ENCODE measurements at places on chromosomes 6 and 20. TPM values are rescaled to one million over a fixed set of nuclear protein-coding genes. Genes with fewer than 3 reads are reported as not detected.

AKAP12 gene
- 8.8 TPM for total RNA-seq

MOCS3 gene
- total RNA-seq = 6.4 TPM

CYP21A2 gene
- not detected for total RNA-seq

SLC22A3 gene
- total RNA-seq = 0.07 TPM
